AG04450 (cell line): ENCODE measurements at places on chromosomes 11 and 22.

GRCh38 chr11:103157542-103157941 is 48.3 kb downstream of the DYNC2H1 start:
- no peak for DNase-seq

DNA sequence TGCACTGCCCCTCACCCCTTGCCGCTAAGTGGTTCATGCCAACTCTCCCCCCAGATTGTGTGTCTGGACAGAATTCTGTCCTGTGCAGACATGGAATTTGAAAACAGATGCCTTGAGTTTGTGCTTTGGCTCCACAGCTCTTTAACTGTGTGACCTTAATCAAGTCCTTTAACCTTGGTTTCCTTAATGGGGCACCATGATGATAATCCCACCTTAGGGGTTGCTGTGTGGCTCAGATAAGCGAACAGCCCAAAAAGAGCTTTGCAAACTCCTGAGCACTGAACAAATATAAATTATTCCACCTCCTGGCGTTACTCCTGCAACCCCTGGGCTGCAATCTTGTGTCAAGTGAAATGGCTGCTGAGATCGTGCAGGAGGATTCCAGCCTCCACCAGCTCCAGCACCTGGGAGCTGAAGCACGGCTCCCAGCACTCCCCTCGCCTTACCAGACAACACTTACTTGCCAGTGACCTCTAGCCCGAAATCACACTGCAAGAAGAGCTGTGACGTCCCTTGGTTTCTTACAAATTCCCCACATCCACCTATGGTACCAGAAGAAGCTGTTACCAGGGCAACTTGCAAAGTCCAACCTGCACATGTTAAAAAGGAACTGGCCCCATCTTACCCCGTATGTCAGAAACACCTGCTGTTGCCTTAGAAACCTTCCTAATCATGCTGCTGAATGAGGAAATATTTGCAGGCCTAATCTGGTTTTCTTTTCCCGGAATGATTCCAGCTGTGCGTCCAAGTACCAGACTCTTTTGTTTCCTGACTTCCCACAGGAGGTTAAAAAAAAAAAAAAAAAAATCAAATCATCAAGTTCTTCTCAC is 13.2 kb downstream of the VPS37C start:
- no peak for DNase-seq

DNA sequence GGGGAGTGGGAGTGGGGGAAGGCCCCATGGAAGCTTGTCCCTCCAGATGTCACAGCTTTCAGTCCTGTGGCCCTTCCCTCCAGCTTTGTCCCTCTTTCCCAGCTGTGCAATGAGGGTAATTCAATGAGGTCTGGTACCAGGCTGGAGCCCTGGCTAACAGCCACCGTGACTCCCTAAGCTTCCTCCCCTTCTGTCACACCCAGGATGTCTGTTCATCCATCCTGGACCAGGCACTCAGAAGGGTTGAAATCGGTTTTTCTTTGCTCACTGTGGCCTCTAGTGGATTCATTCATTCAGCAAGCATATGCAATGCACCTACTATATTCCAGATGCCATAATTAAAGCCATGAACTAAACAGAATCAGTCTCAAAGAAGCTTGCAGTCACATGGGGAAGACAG is 38.7 kb downstream of the SYT13 start:
- DNase-seq, result no peak

- DNase-seq, result no peak
Measured at GRCh38 chr11:64254326-64254725, 3.0 kb downstream of the PLCB3 start.

DNA sequence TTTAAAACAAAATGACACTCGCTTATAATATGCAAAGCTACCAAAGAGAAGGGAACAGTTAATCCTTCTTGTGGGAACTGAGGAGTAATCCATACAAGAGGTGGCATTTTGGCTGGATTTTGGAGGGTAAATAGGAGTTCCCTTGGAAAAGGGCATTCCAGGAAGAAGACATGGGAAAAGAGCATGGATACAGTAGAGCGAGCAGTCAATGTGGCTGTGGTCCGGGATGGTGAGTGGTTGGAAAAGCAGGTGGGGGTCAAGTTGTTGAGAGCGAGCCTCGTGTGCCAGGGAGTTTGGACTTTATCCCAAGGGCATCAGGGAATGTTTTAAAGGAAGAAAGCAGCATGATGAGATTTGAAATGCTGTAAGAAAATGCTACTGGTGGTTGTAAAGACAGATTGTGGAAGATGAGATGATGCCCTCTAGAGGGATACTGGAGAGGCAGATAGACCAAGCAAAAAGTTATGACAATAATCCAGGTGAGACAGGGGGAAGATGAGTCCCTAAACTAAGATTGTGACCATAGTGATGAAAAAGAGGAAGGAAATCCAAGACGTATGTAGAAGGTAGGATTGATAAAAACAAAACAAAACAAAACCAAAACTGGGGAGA is 3.8 kb upstream of the MMP7 start:
- DNase-seq, result no peak

- DNase-seq, result no peak
Measured at GRCh38 chr11:34631737-34632104, 10.8 kb downstream of the EHF start.

GRCh38 chr22:19638282-19639015 is 75.9 kb upstream of the SEPTIN5 start:
- no peak for DNase-seq

DNA sequence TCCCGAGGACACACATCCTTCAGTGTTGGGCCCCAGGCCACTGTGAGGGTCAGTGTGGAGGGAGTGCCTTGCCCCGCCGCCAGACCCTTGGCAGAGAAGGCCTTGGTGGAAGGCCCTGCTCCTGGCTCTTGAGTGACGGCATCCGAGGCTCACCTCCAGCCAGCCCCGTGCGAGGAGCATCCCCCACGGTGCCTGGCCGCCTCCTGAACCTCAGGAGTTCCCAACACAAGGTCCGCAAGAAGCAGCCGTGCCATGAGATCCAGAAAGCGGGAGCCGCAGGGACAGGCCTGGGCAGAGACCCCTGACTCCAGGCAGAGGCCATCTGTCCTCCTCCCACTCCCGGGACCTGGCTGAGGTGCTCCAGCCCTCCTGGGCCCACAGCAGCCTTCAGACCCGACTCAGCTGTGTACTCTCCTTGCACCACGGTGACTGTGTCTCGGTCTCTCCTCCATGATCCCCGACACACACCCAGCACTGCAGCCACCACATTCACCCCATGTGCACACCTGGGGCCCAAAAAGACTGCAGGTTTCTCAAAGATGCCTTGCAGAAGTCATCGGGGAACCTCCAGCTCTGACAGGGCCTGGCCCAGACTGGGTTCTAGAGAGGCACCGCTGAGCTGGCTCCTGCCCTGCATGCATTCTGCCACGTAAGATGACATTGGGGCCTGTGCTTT is 870.2 kb downstream of the BRD1 start:
- no peak for DNase-seq
